Inflammatory macrophage (primary cell): ENCODE measurements at places on chromosomes 3 and 15.

DNA sequence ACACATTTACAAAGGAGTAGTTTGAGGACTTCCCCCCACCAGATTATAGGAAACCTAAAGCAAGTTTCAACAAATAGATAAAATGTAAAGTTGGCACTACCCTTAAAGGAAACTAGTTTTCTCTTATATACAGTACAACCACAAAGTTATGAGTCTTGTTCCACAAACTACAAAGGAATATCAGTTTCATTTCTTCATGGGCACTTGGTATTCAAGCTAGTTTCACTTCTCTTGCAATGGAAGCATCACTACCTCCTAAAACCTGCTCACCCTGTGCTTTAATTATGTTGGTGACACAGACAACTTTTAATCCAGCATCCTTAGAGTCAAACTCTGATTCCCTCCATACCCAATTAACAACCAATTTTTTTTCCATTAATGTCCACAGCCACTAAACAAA, 707.0 kb downstream of the ROBO2 start:
- DNase-seq = no peak

- peak; percentile 47 for DNase-seq
Observed at GRCh38 chr15:101489237-101489598, 289 bp downstream of the PCSK6 start.

DNA sequence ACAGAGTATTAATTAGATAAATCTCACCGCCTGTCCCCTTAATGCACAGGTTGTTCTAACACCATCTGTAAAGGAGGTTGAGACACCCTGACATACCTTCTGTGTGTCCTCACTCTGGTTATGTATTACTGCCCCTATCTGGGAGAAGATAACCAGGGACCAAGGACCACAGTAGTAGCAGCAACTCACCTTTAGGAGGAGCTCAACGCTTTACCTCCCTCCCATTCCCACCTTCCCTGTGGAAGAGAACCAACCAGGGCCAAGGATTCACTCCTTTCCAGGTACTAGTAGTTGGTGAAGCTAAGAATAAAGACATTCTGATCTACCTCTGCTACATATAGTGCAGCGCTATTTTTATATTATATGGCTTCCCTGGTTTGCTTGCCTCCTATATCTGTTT, 232.6 kb downstream of the MEX3B start:
- no peak for DNase-seq

GRCh38 chr15:92603278-92603677, 52.3 kb downstream of the FAM174B start:
- no peak for DNase-seq

- peak; percentile 90 for DNase-seq
Observed at GRCh38 chr15:38050529-38051448, 116.3 kb downstream of the TMCO5A start.

DNA sequence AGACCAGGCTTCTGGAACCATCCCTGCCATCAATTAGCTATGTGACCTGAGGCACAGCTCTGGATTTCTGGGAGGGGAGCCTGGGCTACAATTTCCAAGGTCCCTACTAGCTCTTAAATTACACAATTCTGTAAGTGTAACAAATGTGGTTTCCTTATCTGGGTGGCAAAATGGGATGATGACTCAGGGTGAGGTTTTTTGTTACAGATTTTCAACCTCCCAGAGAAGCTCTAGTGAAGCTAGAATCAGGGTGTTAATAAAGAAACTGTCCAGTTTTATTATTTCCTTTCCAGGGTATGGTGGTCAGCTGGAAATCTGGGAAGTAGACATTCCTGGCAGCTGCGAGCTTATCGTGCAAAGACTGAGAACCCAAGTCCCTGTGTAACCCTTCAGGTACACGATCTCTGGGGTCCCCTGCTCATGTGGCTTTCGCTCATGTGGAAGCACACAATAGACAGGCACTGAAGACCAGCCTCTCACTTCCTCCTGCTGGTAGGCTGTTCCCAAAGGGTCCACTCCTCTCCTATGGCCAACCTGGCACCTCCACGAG, 7.3 kb downstream of the RAB27A start:
- peak; percentile 71 for DNase-seq

GRCh38 chr3:182149594-182149993, 437.9 kb downstream of the SOX2 start:
- no peak for DNase-seq

GRCh38 chr3:23312866-23313265, 109.7 kb downstream of the UBE2E2 start:
- no peak for DNase-seq

GRCh38 chr15:52523647-52524046, 5.0 kb downstream of the MYO5A start:
- peak; percentile 52 for DNase-seq

DNA sequence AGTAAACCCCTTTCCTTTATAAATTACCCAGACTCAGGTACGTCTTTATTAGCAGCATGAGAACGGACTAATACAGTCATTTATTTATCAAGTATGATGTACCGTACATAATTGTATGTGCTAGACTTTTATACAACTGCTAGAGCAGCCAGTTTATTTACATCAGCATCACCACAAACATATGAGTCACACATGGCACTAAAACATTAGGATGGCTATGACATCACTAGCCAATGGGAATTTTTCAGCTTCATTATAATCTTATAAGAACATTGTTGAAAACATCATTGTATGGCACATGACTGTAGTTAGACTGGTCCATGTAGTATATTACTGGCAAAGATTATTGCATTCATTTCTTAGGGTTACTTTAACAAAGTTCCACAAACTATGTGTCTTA, 121.7 kb downstream of the ZMAT3 start:
- DNase-seq = no peak

- DNase-seq = no peak
Observed at GRCh38 chr3:196971094-196971698, 2.6 kb upstream of the PIGZ start.

- no peak for DNase-seq
Observed at GRCh38 chr3:28334552-28334951, 14.0 kb upstream of the ZCWPW2 start.

GRCh38 chr3:146035366-146035765, 125.6 kb downstream of the PLOD2 start:
- no peak for DNase-seq

DNA sequence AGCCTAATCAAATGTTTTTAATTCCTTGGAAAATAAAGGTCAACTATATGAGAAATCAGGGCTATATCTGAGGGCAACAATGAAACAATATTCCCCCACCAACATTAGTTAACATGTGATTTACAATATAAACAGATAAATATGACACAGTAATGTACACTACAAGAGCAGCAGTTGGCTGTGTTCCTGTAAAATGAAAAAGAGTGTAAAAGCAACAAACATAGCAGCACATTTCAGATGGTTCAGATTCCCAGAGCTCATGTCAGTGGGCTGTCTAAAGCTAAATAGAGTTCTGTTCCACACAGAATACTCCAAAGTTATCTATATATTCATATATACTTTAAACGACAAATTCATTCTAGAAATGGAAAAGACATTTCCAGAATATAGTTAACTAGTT, 42.6 kb downstream of the ANKRD28 start:
- no peak for DNase-seq

GRCh38 chr3:184540777-184541681, 20.6 kb upstream of the EPHB3 start:
- DNase-seq = peak; percentile 53

DNA sequence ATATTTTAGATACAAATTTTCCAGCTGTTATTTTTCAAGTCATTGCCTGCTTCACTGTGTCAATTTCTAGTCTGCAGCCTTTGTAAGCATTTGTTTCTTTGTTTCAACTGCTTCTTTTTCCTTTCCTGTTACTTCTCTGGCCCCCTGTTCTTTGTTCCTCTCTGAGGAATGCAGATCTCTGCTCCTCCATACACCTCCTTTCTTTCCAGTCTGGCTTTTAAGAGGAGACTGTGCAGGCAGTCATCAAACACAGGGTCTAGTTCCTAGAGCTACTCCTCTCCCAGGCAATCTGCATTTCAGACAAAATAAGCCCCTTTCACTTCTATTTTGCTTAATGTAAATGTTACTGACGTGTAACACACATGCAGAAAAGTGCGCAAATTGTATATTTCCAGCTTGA, 502.9 kb downstream of the PDCD6IP start:
- no peak for DNase-seq

DNA sequence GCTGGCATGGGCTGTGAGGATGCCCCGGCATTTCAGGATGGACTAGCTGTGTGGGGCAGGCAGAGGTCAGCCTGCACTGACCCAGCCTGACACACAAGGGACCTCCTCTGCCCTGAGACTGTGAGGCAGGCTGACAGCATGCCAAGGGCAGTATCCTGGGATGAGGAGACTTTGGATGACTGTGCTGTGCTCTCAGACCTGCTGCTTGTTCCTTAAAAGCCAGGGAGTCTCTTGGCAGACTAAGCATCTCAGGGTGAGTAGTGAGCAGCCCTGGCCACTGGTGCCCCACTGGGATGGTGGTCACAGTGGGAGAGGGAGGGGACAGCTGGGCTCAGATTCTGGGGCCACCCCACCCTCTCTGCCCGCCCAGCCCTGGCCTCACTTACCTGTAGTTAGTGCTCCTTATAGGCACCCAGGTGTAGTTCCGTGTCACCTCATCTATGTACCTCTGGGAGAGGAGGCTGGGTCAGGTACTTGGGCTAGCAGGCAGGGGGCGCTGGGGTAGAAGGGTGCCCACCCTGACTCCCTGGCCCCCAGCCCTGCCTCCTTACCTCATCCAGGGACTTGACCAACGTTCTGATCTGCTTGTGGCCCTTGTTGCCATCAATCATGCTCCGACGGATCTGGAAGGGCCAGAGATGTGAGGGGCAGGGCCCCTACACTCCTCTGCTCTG, 16.1 kb upstream of the TMEM115 start:
- DNase-seq = no peak

DNA sequence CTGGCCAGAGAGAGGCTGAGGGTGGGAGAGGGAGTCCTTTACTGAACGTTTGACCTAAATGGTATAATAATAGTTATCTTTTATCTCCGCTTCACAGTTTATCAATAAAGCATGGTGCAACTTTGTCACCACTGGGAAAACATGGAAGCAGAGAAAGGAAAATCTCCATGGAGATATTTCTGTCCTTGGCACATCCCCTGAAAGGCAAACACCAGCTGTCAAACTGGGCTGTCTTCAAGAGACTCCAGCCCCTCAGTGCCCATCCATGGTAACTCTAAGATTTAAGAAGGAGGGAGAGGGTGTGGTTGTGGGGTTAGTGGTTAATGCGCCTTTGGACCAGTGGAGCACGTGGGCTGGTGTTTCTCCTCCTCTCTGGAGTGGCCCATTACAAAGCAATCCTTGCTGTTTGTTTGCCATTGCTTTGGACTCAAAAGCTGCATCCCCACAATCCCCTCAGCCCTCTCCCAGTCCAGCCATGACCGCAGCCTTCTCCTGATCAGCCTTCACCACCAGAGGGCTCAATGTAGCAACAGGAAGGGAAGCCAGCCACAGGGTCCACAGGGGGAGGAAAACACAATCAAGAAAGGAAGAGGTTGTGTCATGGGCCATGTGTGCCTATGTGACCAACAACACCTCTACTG, 38.2 kb upstream of the FAM174B start:
- DNase-seq = no peak

DNA sequence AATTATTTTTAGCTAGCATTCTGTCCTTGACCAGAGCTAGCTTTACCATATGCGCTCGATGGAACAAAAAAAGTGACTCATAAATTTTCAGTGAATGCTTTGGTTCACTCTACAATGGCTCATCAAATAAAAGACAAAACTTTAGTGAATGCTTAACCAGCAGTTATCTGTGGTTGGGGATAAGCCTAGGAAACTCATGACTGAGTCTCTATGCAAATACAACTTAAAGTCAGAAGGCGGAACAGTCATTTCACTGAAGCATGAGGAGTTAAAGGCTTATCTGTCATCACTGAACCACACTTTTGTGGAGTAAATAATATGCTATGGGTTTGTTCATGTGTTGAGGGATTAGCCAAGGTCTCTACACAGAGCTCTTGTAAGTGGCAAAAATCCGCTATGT, 308.4 kb downstream of the SQOR start:
- DNase-seq = no peak

DNA sequence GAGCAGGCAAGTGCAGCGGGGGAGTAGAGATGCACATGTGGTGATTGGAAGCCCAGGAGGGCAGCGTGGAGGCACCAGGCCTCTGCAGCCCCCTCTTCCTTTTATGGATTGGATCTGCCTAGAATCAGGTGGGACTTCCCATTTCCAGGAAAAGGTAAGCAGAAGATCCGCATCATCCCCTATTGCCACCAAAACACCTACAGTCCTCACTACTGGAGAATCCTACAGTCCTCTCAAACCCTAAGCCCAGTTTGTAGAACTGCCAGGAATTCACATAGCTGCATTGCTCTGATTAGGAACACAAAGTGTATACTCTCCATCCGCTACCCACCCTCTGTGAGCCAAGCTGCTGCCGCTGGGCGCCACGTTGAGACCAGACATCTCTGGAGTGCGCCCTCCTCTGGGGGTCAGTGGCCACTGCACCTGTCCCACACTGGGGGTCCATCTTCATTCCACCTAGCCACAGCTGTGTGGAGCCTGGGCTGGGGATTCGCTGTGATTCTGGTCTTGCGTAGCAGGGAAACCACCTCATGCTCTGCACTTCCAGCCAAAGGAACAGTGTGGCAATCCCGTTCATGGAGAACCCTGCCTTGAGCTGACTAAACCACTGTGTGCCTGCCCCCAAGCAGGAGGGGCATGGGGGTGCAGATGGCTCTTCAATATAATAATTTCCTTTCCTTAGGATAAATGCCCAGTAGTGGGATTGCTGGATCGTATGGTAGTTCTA, 88.9 kb upstream of the PTX3 start:
- DNase-seq = no peak

GRCh38 chr15:95946926-95947325, 383.6 kb upstream of the NR2F2 start:
- no peak for DNase-seq

DNA sequence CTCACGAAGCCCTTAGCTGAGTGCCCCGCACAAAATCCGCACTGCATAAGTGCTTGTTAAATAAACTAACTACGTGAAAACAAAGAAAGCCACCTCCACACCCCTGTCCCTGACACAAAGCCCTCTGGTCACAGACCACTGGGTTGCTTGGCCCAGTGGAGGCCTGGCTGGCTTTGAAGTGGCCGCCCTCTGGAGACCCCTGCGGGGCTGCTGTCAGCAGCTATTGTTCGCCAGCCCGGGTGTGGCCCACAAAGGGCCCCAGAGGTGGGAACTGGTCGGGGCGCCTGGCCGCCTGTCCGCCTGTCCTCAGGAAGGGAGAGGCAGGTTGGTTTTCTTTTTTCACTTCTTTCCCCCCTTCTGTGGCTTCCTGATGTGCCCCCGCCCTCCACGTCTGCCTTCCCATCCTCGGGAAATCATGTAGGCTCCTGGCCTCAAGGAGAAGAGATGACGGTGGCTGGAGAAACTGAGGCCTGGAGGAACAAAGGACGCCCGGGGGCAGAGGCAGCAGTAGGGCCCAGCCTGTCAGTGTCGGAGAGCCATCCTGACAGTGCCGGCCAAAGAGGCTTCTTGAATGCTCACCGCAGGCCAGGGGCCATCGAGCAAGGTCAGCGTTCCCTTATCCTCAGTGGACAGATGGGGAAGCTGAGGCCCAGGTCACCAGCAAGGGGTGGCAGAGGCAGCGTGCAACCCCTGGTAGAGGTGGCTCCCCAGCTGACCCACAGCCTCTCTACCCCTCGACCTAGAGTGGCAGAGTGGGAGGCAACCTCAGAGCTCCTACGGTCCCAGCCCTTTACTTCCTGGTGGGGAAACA, 61.1 kb downstream of the SLC6A6 start:
- no peak for DNase-seq
